ENCODE measurements at places on chromosomes 11 and 22.

GRCh38 chr22:24843048-24843447 is 37.0 kb downstream of the SGSM1 start:
- no peak for DNase-seq

GRCh38 chr11:14132312-14132711 is 169.8 kb downstream of the SPON1 start:
- DNase-seq: no peak

DNA sequence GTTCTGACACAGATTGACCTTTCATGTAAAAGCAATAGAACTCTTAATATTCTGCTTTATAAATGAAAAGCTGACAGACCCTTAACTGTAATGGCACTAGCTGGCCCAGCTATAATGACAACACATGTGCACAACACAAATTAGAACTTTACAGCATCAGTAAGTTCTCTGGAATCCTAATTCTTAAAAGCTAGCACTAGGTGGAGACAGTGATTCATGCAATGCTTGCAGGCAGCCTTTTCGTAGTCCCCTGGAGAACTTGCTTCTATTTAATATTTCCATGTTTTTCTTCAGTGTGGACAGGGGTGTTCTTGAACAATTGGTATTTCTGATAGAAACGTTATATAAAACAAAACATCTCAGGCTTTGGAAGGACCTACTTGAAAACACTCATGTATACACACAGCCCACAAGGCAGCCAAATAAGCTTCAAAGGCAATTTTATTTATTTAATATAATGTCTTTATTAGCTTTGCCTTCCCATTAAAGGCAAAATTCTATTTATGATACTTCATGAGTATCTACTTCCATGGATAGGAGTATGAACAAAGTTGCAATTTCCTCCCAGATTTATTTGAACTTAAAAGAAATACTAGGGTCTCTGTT is 374.3 kb upstream of the MPPED2 start:
- DNase-seq: no peak

- DNase-seq: no peak
Measured at GRCh38 chr22:20058989-20059770, 20.9 kb upstream of the DGCR8 start.

DNA sequence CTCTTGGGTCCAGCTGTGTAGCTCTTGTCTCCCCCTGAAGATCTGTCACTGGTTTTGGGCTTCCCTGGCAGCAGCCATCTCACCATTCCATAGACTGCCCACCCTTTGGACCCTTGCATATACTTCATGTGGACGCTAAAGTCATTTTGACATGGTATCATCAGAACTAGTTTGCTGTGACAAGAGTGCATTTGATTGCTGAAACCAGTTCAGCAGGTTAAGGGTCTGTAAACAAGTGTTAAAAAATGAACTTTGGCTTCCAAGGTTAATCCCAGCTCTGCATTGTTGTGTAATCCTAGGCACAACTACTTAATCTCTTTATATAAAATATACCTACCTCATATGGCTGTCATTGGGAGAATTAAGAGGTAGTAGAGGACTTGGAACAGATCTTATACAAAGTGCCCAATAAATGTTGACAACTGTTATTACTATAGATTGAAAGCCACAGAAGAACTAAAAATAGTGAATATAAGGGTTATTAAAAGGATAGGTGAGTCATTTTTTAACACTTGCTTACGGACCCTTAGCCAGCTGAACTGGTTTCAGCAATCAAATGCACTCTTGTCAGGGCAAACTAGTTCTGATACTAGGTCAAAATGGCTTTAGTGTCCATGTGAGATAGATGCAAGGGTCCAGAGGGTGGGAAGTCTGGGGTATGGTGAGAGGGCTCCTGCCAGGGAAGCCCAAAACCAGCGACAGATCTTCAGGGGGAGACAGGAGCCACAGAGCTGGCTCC is 29.4 kb downstream of the CCDC90B start:
- no peak for DNase-seq

- no peak for DNase-seq
Measured at GRCh38 chr11:3154001-3154599, 11.0 kb downstream of the OSBPL5 start.

- DNase-seq: no peak
Measured at GRCh38 chr11:56624661-56625110, 10.0 kb upstream of the OR5M1 start.

- DNase-seq: no peak
Measured at GRCh38 chr22:36641902-36642640, 61.5 kb downstream of the CACNG2 start.

DNA sequence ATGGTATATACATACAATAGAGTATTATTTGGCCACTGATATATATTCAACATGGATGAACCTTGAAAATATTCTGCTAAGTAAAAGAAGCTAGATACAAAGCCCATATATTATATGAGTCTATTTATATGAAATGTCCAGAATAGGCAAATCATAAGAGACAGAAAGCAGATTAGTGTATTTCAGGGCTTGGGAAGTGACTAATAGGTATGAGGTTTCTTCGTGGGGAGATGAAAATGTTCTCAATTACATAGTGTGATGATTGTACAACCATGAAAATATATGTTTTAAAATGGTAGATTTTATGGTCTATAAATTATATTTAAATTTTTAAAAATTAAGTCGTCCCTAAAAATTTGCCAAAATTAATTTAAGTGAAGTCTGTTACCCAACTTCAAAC is 92.2 kb downstream of the STK33 start:
- DNase-seq: no peak

- no peak for DNase-seq
Measured at GRCh38 chr22:30889996-30890480, 78.5 kb downstream of the MORC2 start.

GRCh38 chr22:24723111-24723510 is 51.4 kb downstream of the PIWIL3 start:
- DNase-seq: no peak

- no peak for DNase-seq
Measured at GRCh38 chr22:30856741-30857502, 111.7 kb downstream of the MORC2 start.

GRCh38 chr11:115060840-115061239 is 382.5 kb downstream of the NXPE2 start:
- DNase-seq: no peak

DNA sequence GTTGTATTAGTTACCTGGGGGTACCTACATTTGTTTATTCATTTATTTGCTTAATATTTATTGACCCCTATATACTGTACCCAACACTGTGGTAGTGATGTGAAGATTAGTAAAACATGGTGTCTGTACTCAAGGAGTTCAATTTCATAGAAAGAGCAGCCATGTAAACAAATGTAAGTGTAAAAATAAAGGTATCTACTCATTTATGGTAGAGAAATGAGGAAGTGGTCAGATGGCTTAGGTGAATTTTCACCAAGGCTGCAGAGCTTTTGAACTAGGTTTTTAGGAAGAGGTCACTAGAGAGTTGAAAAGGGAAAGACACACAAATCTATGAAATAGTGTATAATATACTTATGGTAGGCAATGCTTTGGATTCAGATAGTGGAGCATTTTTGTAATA is 11.1 kb downstream of the CTR9 start:
- DNase-seq: no peak

GRCh38 chr11:119729581-119729927 is 554 bp upstream of the NECTIN1 start:
- no peak for DNase-seq

- DNase-seq: no peak
Measured at GRCh38 chr11:128399251-128400121, 187.9 kb downstream of the ETS1 start.

DNA sequence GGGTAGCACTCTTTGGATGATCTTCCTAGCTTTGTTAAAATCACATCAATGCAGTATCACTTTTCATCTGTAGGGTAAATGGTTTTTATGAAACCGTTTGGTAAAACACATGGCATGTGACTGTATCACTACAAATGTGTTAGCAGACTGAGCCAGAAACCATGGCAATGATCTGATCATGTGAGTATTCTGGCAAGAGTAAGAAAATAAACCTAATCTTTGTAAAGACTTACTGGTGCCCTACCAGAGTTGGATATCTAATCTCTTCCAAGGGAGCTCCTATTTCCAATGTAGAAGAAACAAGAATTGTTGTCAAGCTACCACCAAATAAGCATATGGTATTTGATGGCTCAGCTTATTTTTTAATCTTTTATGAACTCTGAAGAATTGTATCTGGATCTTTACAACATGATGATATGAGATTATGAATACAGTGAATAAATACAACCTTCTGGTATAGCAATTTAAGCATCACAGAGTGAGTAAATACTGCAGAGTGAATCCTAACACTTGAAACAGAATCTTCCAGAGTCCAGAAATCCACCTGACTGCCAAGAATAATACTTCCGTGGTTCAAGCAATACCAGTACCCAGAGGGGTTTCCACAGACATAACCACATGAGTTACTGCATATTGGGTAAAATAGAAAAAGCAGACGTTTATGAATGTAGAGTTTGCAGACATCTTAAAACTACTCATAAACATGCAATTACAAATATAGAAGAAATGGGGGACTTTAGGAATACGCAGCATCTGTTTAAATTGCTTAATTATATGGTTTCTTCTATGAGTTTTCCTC is 238.8 kb downstream of the TTC28 start:
- no peak for DNase-seq

DNA sequence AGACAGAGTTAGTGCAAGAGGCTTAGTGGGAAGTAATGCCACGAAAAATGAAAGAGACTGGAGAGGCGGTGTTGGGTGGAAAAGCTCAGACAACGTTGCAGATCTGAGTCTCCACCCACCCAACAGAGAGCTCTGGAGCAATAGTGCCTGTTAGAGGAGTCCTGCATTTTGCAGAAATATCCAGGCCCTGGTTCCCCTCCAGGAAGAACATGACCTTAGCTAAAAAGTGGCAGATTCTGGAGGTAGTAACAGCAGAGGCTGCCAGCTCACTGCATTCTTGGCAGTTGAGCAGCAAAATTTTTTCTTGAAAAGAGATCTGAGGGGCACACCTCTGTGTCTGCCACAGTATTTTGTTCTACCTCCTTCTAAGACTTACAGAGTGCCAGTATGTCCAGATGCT is 27.7 kb upstream of the BIRC3 start:
- DNase-seq: no peak

GRCh38 chr11:83174008-83174407 is 17.1 kb downstream of the PCF11 start:
- no peak for DNase-seq

DNA sequence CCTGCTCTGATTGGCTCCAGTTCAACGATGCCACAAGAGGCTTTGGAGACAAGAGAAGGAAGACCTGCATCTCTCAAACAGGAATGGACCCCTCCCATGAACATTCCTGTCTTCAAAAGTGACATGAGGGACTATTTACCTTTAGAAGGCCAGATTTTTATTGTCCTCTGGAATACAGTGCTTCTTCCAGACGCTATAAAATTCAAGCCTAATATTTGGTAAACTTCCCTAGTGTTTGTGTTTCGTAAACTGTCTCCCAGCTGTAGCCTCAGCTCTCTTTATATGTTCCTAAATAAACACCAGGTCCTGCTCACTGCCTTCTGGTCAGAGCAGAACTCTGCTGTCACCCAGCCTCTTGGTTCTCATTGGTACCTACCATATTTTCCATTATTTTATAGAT is 157.8 kb downstream of the CCDC34 start:
- no peak for DNase-seq

DNA sequence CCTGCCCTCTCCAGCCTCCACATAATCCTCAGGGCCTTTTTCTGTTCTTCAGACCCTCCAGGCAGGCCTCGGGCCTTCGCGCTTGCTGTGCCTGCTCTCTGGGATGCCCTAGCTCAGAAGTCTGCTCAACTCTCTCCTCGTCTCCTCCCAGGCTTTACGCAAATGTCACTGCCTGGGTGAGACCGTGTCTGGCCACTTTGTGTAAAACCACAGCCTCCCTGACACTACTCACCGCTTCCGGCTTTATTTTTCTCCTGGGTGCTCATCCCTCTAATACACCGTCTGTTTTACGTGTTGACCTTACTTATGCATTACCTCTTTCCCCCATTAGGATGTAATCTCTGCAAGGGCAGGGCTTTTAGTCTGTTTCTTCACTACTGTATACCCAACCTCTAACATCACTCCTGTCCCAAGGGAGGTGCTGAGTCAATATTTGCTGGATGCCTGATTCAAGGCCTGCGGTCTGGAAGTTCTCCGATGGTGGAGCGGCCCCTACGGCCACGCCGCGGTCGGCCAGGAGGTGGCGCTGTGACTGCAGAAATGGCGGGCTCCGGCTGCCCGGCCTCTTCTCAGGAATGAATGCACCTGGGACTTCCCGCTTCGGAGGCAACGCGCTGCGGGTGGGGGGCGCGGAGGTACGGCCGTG is 58.2 kb upstream of the THY1 start:
- DNase-seq: peak; percentile 47

DNA sequence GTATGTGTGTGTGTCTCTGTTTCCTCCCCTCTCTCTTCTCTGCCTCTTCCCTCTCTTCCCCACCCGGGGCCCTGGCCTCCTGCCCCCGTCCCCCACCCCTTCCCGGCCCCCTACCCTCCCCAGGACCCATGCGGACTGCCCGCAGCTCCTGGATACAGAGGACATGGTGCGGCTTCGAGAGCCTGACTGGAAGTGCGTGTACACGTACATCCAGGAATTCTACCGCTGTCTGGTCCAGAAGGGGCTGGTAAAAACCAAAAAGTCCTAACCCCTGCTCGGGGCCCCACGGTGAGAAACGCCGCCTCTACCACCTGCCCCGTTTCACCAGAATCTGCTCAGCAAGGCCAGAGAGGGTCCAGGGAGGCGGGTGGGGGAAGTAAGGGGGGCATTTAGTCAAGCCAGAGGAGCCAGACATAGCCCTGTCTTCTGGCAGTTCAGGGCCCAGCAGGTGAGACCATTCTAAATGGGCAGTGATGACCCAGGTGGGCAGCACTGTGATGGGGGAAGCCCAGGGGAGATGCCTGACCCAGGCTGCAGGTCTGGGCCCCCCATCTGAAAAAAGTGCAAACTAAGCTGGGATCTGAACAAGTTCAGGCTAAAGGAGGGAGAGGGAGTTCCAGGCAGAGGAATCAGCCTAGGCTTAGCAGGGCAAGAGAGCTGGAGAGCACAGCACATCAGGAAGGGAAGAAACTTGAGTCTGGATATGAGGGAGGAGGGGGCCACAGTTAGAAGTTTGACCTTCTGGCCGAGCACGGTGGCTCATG is 6.4 kb downstream of the SELENOM start:
- DNase-seq: no peak

GRCh38 chr11:126968915-126969314 is 31.7 kb downstream of the KIRREL3 start:
- DNase-seq: no peak

- DNase-seq: no peak
Measured at GRCh38 chr11:2859699-2860037, 25.9 kb downstream of the CDKN1C start.

GRCh38 chr11:18367431-18367830 is 26.9 kb upstream of the LDHA start:
- DNase-seq: no peak

DNA sequence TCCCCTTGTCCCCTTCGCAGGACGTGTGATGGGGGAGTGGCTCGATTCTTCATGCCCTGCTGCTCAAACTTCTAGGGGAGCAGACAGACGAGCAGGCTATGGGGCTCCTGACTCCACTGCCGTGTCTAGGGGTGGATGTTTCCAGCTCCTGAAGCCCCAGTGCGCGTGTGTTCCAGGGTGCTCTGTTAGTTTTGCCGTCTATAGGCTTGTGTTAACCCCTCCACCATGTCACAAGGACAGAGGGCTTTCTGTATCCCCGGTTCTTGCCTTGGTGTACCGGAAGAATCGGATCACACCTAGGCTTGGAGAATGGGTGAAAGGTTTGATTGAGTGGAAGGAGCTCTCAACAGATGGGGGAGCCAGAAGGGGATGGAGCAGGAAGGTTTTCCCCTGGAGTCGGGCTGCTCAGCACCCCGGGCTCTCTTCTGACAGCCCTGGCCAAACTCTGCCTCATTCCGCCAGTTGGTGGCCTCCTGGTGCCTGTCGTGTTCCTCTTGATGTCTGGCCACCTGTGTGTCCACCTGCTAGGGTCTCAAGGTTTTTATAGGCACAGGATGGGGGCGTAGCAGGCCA is 810.7 kb downstream of the BRD1 start:
- no peak for DNase-seq

GRCh38 chr11:97683733-97684132 is 1293.9 kb downstream of the JRKL start:
- DNase-seq: no peak

All from hematopoietic multipotent progenitor cell treated with erythropoietin and hydrocortisone succinate and interleukin-3 and kit ligand, for 17 days (in vitro differentiated cells).